ENCODE measurements at places on chromosomes 3 and 15. TPM values are rescaled to one million over a fixed set of nuclear protein-coding genes. Genes with fewer than 3 reads are reported as not detected.

GPR15 gene
- total RNA-seq: 8.4 TPM

PLCH1 gene
- total RNA-seq: 0.03 TPM

SLC9C1 gene
- not detected for total RNA-seq

SLC28A2 gene
- total RNA-seq: not detected

SLC38A3 gene
- 1.1 TPM for total RNA-seq

- peaks cover 38% of the 10 kb centered on the region for H3K36me3 ChIP-seq
- no peaks in the 10 kb centered on the region for H3K27me3 ChIP-seq
- H3K4me3 ChIP-seq: no peak overlapping the region
- DNase-seq: no peak
Measured at GRCh38 chr15:71844916-71845315, 34.6 kb downstream of the NR2E3 start.

DNA sequence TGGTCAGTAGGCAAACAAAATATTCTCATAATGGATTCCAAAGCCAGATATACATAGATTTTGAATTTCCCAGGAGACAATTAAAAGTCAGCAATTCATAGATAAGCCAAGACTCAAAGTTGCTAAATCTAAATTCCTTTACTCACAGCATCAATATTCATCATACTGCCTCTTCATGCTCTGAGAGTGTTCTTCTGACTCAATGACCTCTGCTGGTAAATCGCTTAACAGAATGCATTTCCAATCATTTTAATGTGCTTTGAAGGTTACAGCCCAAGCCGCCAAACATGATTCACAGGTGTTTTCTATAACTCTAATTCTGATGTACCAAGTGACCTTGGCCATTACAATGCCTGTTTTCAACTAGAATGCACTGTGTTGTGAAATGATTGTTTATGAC lies 24.2 kb upstream of the SLC4A7 start:
- no peak overlapping the region for H3K4me3 ChIP-seq
- H3K4me1 ChIP-seq: no peaks in the 10 kb centered on the region
- H3K27ac ChIP-seq: no peak overlapping the region
- no peaks in the 10 kb centered on the region for H3K27me3 ChIP-seq
- no peak for DNase-seq
- no peaks in the 10 kb centered on the region for H3K36me3 ChIP-seq

MAP6D1 gene
- total RNA-seq: 1.1 TPM

- no peaks in the 10 kb centered on the region for H3K36me3 ChIP-seq
- no peak overlapping the region for H3K27ac ChIP-seq
- DNase-seq: no peak
- H3K27me3 ChIP-seq: no peaks in the 10 kb centered on the region
- H3K4me1 ChIP-seq: no peaks in the 10 kb centered on the region
Measured at GRCh38 chr3:161171113-161171512, 50.0 kb upstream of the NMD3 start.

TPM1 gene
- 9.8 TPM for total RNA-seq

PAK6 gene
- 0.34 TPM for total RNA-seq

- no peak overlapping the region for H3K27ac ChIP-seq
- no peaks in the 10 kb centered on the region for H3K36me3 ChIP-seq
- peaks cover 2% of the 10 kb centered on the region for H3K27me3 ChIP-seq
- no peak overlapping the region for H3K4me3 ChIP-seq
- peaks cover 9% of the 10 kb centered on the region for H3K4me1 ChIP-seq
Measured at GRCh38 chr3:128424508-128425069, 42.1 kb downstream of the DNAJB8 start.

- H3K4me3 ChIP-seq: no peak overlapping the region
- H3K27ac ChIP-seq: no peak overlapping the region
- H3K27me3 ChIP-seq: no peaks in the 10 kb centered on the region
- H3K36me3 ChIP-seq: peaks cover 76% of the 10 kb centered on the region
Measured at GRCh38 chr15:45670511-45670910, 35.7 kb downstream of the SQOR start.

DNA sequence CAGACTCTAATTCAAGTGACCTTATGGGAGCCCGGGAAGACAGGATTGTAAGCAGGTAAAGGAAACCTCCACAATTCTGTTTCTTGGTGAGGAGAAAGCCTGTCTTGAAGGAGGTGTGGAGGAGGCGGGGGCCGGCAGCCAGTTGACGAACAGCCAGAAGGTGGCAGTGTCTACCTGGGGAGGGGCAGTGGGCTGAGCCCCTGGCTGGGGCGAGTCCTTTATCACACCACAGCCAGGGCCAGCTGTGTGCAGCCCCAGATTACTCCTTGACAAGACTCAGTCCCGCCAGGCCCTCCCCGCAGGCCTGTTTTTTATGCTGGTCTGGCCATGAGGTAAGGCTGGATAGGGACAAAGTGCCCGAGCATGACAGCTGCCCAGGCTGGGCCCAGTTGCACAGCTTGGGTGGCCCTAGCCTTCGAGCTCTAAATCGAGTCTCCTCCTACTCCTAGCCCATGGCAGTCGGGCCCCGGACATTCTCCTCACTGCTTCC lies 40.9 kb upstream of the IDH2 start:
- no peaks in the 10 kb centered on the region for H3K27me3 ChIP-seq
- peak; percentile 57 for DNase-seq
- peak overlapping the region; percentile 5 for H3K4me3 ChIP-seq
- peaks cover 28% of the 10 kb centered on the region for H3K4me1 ChIP-seq
- no peak overlapping the region for H3K27ac ChIP-seq

DNA sequence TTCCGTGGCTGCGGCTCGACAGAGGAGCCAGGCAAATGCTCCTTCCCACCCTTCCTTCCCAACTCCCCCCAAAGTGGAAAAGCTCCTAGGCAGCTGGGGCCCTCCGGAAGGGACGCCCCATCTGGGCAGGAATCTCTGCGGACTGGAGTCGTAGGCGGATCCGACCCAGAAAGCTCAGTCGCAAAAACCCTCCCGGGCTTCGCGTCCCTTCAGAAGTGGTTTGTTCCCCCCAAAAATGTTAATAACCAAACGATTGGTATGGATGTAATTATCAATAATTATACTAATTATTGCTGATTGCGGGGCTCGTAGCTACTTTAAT lies 3.8 kb downstream of the RNU6-1 start:
- H3K36me3 ChIP-seq: no peaks in the 10 kb centered on the region
- no peak overlapping the region for H3K27ac ChIP-seq

SLITRK3 gene
- total RNA-seq: not detected

CCDC39 gene
- total RNA-seq: not detected

- no peak for DNase-seq
- H3K4me3 ChIP-seq: no peak overlapping the region
- H3K27ac ChIP-seq: no peak overlapping the region
Measured at GRCh38 chr3:39531665-39532064, 64.2 kb downstream of the MOBP start.

DNA sequence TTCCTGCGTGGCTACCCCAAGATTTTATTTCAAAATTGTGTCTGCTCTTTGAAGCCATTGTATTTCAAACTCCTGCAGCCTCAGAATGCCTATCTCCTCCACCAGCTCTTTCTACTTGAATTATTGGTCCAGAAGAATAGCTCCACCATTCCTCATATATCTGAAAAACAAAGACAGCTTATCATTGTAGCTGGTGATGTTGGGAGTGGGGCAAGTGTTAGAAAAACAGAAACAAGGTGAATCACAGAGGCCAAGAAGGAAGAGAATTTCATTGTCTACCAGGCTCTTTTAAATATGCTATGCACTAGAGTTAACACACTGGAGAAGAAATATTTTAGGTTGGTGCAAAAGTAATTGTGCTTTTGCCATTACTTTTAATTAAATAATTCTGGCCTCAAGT lies 307.9 kb upstream of the ROPN1 start:
- no peak overlapping the region for H3K4me3 ChIP-seq
- no peaks in the 10 kb centered on the region for H3K27me3 ChIP-seq
- no peak for DNase-seq

DNA sequence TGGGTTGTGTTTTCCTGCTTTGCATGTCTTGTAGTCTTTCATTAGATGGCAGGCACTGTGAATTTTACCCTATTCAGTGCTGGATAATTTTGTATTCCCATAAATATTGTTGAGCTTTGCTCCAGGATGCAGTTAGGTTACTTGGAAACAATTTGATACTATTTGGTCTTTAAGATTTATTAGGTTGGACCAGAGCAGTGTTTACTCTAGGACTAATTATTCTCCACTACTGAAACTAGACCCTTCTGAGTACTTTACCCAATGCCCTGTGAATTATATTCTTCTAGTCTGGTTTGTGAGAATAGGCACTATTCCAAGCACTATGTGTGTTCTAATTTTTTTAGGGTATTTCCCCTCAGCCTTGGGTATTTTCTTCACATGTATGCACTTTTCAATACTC lies 37.8 kb upstream of the TASOR start:
- H3K4me1 ChIP-seq: peaks cover 21% of the 10 kb centered on the region
- no peak for DNase-seq
- no peaks in the 10 kb centered on the region for H3K27me3 ChIP-seq
- no peak overlapping the region for H3K27ac ChIP-seq
- H3K4me3 ChIP-seq: no peak overlapping the region
- peaks cover 29% of the 10 kb centered on the region for H3K36me3 ChIP-seq

MYRIP gene
- total RNA-seq: not detected

CD80 gene
- total RNA-seq: 0.17 TPM

APOD gene
- not detected for total RNA-seq

- no peaks in the 10 kb centered on the region for H3K36me3 ChIP-seq
- no peak overlapping the region for H3K27ac ChIP-seq
- H3K27me3 ChIP-seq: no peaks in the 10 kb centered on the region
- no peak for DNase-seq
- no peaks in the 10 kb centered on the region for H3K4me1 ChIP-seq
Measured at GRCh38 chr3:81395739-81396513, 365.5 kb downstream of the GBE1 start.

DNA sequence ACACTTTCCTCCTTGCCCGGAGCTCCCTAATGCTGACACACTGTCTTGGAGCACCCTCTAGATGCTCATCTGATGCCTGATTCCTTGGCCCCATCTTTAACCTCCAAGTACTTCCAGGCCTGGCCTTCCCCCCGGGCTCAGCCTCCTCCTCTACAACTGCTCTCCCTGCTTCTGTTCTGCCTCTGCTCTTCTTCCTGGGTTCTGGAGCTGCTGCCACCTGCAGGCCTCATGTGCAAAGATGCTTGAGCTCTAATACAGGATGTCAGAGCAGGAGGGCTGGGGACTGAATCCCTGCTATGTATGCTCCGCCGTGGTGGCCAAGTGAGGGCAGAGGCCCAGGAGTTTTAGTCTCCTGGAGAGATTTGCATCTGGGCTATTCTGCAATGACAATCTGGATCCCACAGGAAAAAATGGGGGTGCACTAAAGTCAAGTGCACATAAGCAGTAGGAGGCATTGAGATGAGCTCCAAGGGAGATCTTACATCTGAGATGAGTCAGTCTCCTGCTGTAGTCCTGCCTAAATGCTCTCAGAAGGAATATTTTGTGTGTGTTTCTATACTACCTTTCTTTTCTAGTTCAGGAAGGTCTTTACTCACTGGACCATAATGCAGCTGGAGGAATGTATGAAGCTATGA lies 296.3 kb downstream of the UACA start:
- H3K27me3 ChIP-seq: no peaks in the 10 kb centered on the region
- H3K36me3 ChIP-seq: no peaks in the 10 kb centered on the region
- H3K4me3 ChIP-seq: no peak overlapping the region
- peaks cover 6% of the 10 kb centered on the region for H3K4me1 ChIP-seq
- DNase-seq: peak; percentile 59
- H3K27ac ChIP-seq: no peak overlapping the region

GRCh38 chr3:161422171-161422700 lies 50.9 kb upstream of the SPTSSB start:
- no peak for DNase-seq
- no peaks in the 10 kb centered on the region for H3K36me3 ChIP-seq
- no peak overlapping the region for H3K4me3 ChIP-seq
- no peaks in the 10 kb centered on the region for H3K4me1 ChIP-seq
- no peak overlapping the region for H3K27ac ChIP-seq
- H3K27me3 ChIP-seq: no peaks in the 10 kb centered on the region

GOLGA6L10 gene
- total RNA-seq: 0.93 TPM

SLC12A8 gene
- 0.38 TPM for total RNA-seq

FYTTD1 gene
- total RNA-seq: 75.8 TPM

EHD4 gene
- total RNA-seq: 39.8 TPM

DNA sequence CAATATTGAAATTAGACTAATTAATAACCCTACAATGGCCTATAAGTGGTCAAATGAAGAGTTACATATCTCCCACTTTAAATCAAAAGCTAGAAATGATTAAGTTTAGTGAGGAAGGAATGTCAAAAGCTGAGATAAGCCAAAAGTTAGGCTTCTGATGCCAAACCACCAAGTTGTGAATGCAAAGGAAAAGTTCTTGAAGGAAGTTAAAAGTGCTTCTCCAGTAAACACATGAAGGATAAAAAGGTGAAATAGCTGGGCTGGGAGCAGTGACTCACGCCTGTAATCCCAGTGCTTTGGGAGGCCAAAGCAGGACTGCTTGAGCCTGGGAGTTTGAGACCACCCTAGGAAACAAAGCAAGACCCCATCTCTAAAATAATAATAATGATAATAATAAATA lies 46.9 kb upstream of the DCUN1D1 start:
- no peak for DNase-seq
- peaks cover 34% of the 10 kb centered on the region for H3K36me3 ChIP-seq
- no peaks in the 10 kb centered on the region for H3K27me3 ChIP-seq
- H3K4me3 ChIP-seq: no peak overlapping the region
- H3K27ac ChIP-seq: no peak overlapping the region

ROPN1 gene
- not detected for total RNA-seq

- DNase-seq: no peak
- no peaks in the 10 kb centered on the region for H3K36me3 ChIP-seq
- no peaks in the 10 kb centered on the region for H3K4me1 ChIP-seq
- no peak overlapping the region for H3K27ac ChIP-seq
- H3K27me3 ChIP-seq: no peaks in the 10 kb centered on the region
Measured at GRCh38 chr3:133230195-133230594, 169.7 kb upstream of the BFSP2 start.

HOMER2 gene
- total RNA-seq: 1.6 TPM

QRICH1 gene
- total RNA-seq: 210 TPM
